Fibroblast of skin of right quadriceps (primary cell): ENCODE measurements at places on chromosomes 4 and X.

DNA sequence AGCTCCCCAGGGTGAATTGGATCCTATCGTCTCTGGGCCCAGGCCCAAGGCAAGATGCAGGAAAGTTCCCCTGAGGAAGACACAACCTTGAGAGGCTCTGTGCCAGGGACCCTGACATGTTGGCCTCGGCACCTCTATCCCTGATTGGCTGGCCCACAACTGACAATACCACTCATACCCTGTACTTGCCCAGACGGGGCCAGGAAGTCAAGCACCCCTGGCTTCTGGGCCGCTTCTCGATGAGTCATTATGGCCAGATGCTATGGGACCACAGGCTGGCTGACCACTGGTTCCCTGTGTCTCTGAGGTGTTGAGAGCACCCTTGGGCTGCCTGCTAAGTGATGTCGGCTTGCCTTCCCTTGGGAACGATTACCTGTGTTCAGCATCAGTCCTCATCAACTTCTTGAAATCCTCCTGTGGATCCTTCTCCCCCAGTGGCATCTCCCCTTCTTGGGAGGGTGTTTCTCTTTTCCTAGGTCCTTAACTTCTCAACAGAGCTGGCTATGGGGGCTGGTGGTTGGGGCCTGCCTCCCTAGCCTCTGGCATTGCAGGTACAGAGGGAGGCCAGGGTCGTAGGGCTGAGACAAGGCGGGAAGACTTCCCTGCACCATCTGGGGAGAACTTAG, 54.5 kb upstream of the MAMLD1 start:
- no peak for DNase-seq

- DNase-seq = no peak
Observed at GRCh38 chr4:108972613-108973283, 209.9 kb upstream of the ETNPPL start.

DNA sequence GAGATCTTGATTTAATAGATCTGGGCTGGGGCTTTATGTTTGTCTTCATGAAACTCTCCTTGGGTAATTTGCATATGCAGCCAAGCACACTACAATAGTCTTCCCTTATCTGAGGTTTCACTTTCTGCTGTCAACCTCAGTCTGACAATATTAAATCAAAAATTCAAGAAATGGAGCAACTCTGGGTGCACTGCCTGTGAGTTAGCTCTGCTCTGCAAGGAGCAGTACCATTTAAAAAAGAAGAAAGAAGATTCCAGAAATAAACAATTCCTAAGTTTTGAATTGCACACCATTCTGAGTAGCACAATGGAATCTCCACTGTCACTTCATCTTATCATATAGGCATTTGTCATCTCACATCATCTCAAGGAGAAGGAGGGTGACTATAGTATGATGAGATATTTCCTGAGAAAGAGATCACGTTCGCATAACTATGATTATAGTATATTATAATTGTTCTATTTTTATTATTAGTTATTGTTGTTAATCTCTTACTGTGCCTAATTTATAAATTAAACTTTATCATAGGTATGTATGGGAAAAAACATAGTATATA, 9.4 kb downstream of the FNIP2 start:
- DNase-seq = no peak

GRCh38 chr4:16642897-16643296, 255.5 kb downstream of the LDB2 start:
- DNase-seq = no peak

DNA sequence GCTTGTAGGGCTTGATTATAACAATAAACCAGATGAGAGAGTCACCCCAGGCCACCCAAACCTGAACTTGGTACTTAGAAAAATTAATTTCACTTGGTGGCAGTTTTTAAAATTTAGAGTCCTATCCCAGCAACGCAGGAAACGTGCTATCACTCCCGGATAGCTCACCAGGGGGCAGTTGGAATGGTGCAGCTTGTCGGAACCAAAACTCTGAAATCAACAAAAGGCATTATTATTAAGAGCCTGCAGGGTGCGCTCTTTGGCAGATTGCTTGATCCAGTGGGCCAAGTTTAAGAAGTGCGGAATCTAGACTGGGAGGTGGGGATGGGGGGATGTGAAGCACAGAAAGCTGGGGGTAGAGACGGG, 2.4 kb downstream of the FRAS1 start:
- DNase-seq = peak; percentile 82

DNA sequence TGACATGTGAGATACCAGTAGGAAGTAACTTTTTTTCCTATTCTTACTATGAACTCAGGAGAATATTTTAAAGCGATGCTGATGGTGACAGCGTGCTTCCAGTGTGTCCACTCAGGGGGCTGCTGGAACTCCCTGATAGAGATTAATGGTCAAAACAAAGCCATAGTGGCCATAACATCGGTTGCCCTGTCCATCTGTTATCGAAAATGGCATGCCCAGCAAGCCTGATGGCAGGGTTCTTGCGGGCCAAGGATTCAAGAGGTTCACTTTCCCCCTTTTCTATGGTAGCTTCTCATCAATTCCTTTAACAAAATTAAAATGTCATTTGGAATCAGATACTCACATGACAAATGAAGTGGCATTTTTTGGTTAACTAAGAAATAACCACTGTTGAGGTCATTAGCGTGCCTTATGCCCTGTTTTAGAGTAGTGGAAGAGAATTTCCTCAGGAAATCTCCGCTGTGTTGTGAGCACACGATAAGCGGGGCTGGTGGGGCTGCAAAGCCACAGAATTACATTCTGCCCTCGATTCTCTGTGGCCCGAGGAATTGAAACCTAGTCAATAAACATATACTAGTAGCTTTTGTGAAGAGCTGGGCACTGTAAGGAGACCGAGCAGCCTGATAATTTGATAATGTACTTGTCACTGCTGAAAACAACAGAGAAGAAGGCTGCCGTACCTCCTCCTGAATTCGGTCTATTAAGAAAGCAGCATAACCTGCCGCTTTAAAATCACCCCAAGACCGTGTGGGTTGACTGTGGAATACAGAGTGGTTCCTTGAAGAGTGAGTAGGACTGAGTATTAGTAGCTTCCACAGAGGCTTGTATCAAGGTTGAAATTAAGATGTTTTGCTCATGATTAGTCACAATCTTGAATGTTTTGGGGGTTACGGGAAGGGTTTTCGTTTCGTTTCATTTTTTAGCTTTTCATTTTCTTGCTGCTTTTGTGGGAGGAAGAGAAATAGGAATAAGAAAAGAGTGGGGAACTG, 46.7 kb downstream of the PTCHD1 start:
- DNase-seq = no peak

DNA sequence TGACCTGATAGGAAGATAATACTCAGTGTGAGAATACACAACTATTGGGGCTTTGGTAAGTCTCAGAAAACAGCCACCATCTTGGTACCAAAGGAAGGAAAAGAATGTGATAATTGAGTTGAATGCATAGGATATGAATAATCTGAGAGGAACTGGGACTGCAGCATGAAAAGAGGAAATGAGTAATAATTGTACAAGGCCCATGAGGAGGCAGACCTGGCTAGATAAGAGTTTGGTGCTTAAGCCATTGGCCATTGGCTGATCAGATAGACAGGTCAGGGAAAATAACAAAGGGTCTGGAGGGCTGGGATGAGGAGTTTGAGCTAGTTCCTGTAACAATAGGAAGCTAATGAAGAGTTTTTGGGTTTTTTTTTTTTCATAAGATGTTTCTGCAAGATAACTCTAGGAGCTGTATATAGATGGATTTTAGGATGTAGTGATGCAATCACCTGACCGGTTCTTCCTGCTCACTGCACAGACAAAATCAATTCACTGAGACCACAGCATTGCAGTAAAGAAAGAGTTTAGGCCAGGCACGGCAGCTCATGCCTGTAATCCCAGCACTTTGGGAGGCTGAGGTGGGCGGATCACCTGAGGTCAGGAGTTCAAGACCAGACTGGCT, 5.3 kb upstream of the TRMT2B start:
- peak; percentile 69 for DNase-seq

- no peak for DNase-seq
Observed at GRCh38 chr4:128565565-128566186, 243.8 kb upstream of the JADE1 start.

- no peak for DNase-seq
Observed at GRCh38 chrX:42946544-42947194, 168.7 kb upstream of the PPP1R2C start.

DNA sequence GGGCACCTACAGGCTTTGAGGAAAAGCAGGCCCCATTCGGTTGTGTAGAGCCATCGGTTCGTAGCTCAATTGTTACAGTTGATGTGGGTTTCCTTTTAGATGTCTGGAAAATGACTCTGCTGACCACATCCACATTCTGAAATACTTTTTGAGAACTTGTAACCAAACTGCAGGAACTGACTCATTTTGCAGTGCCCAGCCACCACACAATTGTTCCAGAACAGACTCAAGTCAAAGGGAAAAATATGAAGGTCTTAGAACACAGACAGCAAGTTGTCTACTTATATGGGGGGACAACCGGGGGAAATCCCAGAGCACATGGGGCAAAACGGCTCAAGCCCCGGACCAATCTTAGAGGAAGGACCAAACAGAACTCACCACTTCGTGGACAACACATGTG, 557.6 kb upstream of the DIPK2B start:
- peak; percentile 91 for DNase-seq

DNA sequence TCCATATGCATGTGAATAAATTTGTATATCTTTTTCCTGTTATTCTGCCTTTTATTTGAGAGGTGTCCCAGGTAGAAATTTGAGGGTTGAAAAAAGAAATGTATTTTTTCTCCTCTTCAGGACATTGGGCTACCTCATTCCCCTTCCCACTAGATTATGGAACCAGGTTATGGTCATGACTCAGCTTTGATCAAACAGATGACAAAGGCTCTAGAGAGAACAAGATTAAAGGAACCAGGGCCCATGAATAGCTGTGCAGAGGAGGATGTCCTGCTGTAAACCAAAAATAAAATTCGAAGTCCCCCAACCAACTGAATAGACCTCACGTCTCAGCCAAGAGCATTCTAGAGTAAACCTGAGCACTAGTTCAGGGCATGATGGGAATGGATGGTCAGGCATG, 313.2 kb downstream of the RAPGEF2 start:
- no peak for DNase-seq

- no peak for DNase-seq
Observed at GRCh38 chrX:53319614-53320542, 38.5 kb upstream of the IQSEC2 start.

DNA sequence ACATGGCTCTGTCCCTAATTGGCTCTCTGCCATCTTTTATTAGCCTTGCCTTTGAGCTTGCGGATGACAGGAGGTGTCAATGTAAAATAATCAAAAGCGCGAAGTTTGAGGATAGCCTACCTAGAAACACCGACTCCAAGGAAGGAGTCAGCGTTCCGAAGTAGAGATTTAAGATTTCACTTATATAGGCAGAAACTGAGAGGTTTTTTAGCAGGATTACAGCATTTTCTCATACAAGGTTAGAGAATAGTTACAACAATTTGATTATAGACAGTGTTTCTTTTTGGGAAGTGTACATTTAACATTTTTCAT, 499 bp upstream of the NFXL1 start:
- no peak for DNase-seq

DNA sequence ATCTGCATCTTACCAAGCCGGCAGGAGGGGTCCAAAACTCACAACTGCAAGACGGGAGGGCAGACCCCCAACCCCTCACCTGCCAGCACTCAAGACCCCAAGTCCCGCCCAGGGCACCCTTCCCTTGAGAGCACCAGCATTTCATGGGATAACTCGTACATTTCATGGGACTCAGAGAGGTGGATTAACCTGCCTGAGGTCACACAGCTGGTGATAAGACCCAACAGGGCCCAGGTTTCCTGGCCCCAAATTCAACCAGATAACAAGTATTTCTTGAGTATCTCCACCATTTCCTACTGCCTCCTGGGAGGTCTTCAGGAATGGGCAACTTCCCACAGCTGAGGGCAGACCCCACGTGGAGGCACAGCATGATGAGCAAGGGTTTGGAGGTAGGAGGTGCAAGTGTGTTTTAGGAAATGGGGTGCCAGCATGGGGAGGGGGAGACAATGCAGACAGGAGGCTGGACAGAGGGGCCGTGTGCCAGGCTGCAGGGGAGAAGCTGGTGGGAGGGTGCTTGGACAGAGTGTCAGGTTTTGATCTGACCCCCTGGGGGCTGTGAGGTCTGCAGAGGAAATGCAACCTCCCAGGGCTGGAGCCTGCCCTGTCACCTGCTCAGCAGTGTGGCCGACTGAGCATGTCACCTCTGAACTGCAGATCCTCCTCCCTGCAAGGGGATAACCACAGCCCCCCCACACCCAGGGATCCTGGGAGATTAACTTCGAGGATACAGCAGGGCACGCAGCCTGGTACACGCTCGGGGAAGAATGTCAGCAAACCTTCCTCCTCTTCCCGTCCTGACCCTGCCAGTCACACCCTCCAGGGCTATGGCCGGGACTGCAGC, 4.4 kb downstream of the ADRA2C start:
- DNase-seq = no peak

DNA sequence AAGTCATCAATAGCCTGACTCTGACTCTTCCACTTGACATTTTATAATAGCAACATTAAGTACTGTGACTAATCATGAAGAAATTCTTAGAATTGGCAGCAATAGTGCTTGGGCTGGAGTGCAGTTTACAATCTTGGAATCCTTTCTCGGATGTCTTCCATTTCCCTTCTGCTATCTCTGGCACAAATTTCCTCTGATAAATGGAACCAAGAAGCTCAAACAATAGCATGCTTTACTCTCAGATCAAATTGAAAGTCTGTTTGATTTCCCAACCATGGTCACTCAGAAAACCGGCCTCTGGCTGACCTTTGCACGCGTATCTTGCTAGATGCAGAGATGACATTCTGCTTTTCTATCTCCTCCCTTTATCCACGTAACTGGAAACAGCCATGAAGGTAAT, 99.0 kb upstream of the SPANXC start:
- DNase-seq = peak; percentile 70

GRCh38 chrX:18676050-18676449, 4.1 kb upstream of the RS1 start:
- DNase-seq = no peak

GRCh38 chr4:105686571-105686970, 21.9 kb downstream of the INTS12 start:
- no peak for DNase-seq

- DNase-seq = no peak
Observed at GRCh38 chr4:187046471-187046870, 322.8 kb upstream of the FAT1 start.

- DNase-seq = no peak
Observed at GRCh38 chr4:8247047-8247930, 22.3 kb upstream of the HTRA3 start.

DNA sequence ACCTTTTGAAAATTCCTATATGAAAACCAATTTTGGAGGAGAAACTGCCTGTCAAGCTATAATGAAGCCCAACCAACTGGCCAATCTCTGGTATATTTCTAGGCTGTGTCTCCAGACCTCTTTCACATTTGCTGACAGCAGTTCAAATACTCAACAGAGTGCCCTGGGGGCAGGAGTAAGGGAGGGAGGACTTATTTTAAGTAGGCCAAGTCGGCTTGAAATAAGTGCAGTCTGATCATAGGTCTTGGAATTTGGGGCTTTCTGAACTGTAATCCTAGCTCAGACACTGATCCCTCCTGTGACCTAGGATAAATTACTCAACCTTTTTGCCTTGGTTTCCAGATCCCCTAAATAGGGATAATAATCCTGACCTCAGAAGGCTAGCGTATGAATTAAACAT, 59.4 kb upstream of the SLC7A11 start:
- no peak for DNase-seq
